ENCODE measurements at places on chromosomes 7 and 10.

DNA sequence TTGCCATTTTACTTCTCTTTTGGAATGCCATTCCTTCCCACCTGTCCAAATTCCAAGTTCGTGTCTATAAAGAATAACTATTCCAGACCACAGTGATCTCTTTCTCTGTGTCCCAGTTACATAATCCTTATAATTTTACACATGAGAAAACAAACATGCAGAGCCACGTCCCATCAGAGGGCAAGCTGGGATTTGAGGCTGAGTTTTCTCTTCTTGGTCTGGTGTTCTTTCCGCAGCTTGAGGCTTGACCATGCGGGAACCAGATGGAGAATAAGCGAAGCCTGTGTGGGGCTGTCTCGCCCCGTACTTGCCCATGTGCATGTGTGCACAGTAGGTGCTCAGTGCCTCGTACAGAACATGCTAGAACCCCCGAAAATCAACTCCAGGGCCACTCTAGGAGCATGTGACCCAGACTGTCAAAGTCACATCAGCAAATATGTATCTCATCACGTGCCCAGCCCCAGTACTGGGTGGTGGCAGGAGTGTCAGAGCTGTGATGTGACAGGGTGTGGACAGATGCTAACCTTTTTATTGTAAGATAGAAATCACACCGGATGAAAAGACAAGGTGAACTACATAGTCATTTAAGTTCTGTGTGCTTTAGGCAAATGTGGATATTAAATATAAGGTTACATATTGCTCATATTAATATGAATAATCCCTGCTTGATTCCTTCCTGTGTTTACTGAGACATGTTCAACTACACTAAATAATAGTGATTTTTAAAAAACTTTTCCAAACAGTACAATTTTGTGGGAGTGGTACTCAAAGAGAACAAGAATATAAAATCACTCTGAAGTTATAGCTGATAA, 3.2 kb downstream of the INSIG1 start:
- no peak for DNase-seq

GRCh38 chr10:21068026-21068656, 171.0 kb upstream of the NEBL start:
- DNase-seq, result no peak

- no peak for DNase-seq
Measured at GRCh38 chr7:13880789-13881188, 108.7 kb downstream of the ETV1 start.

GRCh38 chr10:131440405-131441360, 129.2 kb upstream of the TCERG1L start:
- no peak for DNase-seq

DNA sequence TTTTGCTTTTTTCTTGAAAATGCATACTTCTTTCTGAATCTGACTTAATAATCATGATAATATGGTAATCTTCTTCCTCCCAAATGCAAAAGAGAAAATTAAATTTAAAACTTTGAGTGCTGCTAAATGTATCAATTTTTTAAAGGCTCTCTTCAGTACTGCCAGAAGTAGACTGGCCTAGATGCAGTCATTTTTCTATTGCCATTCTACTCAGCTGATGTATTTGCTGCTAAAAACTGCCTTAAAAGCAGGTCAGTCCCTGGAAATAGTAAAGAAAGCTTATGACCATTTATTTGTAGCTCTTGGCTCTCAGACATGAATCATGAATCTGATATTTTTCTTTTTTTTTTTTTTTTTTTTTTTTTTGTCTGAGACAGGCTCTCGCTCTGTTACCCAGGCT, 28.5 kb downstream of the NAPEPLD start:
- DNase-seq, result no peak

DNA sequence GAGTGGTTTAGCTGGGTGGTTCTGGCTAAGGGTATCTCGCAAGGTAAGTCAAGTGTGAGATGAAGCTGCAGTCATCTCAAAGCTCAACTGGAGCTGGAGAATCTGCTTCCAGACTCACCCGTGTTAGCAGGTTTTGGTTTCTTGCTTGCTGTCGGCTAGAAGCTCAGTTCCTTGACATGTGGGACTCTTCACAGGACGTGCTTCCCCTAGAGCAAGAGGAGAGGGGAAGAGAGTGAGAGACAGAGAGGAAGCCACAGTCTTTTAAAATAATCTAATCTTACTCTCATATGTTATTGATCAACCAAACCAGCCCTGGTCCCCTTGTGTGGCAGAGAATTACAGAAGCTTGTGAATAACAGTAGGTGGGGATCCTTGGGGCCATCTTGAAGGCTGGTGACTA, 199.5 kb downstream of the REEP3 start:
- no peak for DNase-seq

DNA sequence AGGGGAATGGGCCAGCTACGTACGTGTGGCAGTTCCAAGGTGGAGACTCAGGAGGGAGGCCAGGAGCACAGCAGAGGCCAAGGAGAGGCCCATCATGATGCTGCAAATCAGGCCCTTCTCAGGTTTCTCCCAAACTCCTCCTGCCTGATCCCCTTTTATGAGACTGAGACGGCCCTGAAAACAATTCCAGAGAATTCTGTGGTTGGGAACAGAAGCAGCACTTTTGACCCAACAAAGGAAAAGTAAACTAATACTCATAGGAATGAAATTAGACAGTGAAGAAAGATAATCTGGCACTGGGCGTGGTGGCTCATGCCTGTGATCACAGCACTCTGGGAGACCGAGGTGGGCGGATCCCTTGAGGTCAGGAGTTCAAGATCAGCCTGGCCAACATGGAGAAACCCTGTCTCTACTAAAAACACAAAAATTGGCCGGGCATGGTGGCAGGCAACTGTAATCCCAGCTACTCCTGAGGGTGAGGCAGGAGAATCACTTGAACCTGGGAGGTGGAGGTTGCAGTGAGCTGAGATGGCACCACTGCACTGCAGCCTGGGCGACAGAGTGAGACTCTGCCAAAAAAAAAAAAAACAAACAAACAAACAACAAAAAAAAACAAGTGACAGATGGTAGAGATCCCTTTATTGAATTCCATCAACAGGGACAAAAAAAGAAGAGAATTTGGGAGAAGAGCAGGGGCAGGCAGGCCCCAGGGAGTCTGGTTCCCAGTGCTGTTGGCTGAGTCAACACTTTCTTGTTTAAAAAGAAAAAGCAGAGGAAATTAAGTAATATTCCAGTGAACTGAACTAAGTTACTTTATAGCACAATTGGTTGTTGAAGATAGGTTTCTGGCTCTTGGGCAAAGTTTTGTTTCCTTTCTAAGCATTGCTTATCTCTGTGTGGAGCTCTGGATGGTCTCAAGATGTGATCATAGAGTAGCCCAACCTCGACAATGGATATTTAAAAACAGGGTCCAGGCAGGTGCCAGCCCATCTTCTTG, at the start of gene CCL26:
TSS of gene CCL26 (minus strand) at position 131 of the 997 bp plus-strand sequence. CDS start at position 96, 35 bp downstream.
- peak; percentile 40 for DNase-seq

DNA sequence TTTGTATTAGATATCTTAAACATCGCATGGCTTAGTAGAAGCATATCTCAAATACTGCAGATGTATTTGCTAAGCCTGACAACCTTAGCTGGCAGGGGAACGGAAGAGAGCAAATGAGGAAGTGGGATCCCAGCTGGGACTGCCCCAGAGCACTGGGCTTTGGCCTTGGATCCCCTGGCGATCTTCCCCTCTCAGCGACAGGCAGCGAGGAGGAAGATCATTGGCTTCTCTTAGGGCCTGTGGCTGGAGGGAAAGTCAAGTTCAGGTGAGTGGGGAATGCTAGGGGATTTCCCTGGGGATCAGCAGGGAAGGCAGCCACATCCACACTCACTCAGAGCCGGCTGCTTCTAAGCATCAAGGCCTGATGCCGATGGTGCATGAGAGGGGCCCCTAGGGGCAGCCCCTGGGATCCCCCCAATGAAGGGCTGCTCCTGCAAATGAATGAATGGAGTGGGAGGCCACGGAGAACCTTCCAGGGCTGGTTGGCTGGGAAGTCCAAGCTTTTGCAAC, 42.0 kb downstream of the LYZL2 start:
- DNase-seq, result no peak

GRCh38 chr7:24924375-24924774, 55.6 kb downstream of the OSBPL3 start:
- no peak for DNase-seq

DNA sequence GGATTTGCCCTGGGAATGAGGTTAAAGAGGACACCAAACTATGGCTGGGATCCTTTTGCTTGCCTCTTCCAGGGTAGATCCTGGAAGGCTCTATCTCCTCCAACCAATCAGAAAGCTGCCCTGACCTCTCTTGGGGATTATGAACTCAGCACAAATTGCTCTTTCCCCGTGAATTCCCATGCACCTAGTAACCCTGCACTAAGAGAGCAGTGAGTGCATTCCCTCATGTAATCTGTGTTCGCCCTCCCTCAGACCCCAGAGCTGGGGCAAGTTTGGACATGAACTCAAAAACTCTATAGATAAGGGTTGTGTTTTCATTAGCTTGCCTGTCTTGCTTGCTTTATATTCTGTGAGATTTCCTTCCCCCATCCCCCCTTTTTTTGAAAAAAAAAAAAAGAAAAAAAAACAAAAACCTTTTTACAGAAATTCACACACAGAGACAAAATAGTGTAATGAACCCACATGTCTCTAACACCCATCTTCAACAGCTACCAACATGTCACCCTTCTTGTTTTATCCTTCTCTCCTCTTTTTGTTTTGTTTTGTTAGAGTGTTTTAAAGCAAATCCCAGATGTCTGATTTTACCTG, 225.5 kb upstream of the TCF7L2 start:
- DNase-seq, result no peak

DNA sequence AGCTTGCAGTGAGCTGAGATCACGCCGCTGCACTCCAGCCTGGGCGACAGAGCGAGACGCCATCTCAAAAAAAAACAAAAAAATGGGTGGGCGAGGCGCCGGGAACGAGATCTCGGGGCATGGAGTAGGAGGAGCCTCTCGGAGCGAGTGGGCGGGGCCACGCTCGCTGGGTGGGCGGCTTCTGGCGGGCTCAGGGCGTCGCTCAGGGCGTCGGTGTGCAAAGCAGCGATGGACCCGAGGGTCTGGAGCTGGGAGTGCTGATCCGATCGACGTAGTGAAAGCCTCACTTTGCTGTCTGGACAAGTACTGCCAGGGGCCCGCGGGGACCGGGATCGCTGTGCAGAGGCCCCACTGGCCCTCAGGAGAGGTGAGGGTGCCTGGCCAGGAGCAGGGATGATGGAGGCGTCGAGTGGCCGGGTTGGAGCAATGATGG, 22.6 kb upstream of the AMZ1 start:
- DNase-seq, result no peak

DNA sequence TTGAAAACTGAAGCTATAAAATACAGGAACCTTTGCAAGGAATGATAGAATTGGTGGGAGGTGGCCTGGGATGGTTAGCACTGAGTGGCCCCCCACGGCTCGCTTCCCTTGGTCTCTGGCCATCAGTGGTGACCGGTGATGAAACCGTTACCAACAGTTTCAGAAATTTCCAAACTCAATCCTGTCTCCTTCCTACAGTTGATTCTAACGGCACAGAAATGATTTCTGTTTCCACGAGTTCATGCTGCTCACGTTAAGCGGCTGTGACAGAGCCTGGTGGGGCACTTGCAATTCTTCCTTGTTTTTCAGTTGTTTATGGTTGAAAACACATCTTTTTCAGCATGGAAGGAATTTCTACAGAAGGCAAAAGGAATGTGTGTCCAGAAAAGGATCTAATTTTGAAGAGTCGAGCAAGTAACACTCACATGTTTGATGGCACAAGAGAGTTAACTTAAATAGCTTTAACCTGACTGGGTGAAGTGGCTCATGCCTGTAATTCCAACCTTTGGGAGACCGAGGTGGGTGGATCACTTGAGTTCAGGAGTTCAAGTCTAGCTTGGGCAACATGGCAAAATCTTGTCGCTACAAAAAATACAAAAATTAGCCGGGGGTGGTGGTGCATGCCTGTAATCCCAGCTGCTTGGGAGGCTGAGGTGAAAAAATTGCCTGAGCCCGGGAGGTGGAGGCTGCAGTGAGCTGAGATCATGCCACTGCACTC, 100.1 kb downstream of the DNAJB6 start:
- DNase-seq, result no peak

GRCh38 chr10:15046626-15047025, 2.9 kb downstream of the OLAH start:
- DNase-seq, result peak; percentile 55

GRCh38 chr7:148761499-148762278, 63.0 kb downstream of the CUL1 start:
- DNase-seq, result no peak

DNA sequence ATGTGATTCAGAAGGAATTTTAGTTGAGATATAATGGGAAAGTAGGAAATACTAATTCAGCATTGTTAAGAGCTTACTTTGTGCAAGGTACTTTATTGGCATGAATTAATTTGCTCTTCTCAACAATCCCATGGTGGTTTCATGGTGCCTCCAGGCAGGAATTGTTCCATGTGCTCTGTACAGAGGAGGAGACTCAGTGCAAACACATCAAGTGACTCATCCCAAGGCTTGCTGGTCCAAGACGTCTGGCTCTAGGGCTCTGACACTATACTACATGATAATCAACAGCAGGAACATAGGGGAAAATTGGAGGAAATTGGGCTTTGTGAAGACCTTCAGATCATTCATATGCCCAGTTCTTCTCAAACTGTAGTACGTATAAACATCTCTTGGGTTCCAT, 66.5 kb upstream of the PRKG1 start:
- no peak for DNase-seq

- DNase-seq, result no peak
Measured at GRCh38 chr7:11332186-11332864, 358.7 kb downstream of the PHF14 start.

DNA sequence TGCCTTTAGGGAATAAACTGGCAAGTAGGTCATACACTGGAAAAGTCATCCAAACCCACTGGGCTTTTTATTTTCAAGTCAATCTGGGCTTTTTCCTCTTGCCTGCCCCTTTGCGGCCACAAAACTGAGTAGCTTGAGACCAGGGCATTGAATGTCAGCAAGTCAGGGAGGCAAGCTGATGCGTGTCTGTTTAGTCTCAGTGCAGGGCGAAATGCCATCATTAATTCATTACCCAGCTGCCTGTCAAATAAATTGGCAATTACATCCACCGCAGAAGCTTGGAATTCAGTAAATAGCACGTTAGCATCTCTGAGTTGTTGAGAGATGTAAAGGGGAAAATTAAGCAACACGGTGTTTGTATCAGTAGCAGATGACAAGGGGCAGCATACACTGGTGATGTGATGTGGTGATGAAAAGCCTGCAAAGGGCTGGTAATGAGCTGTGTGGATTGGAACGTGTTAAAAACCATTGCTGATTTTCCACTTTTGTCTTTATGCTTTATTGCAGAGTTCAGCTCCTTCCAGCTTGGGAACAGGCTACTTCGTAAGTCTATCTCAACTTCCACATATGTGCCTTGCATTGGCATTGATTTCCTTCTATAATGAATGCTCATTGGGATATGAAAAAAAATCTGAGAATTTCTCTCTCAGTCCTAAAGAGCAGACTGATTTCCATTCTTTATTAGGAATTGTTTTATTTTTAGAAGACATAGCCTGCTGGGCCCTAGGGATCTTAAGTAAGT, 535.9 kb downstream of the AUTS2 start:
- DNase-seq, result no peak
